ENCODE measurements at places on chromosomes 3 and 15.

GRCh38 chr3:109021556-109021955, 67.9 kb upstream of the GUCA1C start:
- no peak for DNase-seq

GRCh38 chr3:58526515-58526957, 10.5 kb downstream of the ACOX2 start:
- no peak for DNase-seq

GRCh38 chr3:139935866-139936817, 1.2 kb downstream of the CLSTN2 start:
- peak; percentile 40 for DNase-seq

DNA sequence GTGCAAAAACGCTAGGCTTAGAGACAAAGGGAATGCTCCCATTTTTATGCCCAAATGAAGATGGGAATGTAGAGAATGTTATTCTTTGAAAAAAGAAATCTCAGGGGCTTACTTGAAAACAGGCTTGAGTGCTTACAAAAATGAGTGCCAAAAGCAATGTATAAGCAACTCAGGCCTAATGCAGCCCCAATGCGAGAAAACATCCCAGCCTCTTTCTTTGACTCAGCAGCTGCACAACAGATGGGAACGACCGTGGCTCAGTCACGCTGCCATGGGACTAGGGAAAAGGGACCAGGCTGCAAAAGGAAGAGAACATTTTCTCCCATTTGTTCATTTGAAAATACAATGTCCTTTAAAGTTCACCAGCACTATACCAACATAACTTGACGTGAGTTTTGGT, 246.4 kb upstream of the LRIG1 start:
- DNase-seq, result no peak

DNA sequence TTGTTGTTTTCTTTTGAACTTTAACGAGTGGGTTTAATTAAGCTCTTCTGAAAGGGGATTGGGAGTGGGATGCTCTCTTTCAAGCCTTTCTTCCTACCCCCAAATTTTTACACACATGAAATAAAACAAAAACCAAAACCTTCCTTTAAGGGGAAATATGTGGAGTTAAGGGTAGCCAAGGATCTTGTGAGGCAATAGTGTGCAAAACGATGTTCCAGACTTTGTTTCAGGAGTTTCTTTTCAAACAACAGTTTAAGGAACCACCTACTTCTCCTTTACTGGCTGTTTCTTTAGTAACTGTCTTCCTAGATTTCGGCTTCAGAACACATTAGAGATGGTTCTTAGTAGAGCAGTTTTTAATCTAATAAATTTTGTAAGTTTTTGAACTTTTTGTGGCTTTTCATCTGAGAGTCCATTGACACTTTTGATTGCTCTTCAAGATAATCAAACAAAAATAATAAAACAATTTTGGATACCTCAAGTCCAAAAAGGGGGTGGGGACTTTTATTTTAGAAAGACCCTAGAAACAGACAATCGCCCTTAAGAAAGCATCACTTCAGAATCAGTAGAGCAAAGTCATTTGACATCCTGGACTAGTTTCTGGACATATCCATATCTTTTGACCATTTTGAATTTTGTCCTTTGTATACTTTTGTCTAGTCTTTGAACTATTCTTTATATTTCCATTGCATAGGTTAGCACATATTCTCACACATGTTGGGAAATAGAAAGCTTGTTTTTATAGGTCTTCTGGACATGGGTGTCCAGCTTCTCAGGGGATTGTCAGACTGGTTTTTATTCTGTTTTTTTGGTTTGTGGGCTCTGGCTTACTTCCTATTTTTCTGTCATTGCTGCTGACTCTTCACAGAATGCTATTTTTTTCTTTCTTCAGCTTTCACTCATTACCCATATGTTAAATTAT, 6.0 kb downstream of the DIPK2A start:
- no peak for DNase-seq

Data from left kidney (tissue), 8 donors.